CD4-positive, alpha-beta T cell treated with Interleukin-15 for 1 hour (primary cell): ENCODE measurements at places on chromosomes 4 and X.

DNA sequence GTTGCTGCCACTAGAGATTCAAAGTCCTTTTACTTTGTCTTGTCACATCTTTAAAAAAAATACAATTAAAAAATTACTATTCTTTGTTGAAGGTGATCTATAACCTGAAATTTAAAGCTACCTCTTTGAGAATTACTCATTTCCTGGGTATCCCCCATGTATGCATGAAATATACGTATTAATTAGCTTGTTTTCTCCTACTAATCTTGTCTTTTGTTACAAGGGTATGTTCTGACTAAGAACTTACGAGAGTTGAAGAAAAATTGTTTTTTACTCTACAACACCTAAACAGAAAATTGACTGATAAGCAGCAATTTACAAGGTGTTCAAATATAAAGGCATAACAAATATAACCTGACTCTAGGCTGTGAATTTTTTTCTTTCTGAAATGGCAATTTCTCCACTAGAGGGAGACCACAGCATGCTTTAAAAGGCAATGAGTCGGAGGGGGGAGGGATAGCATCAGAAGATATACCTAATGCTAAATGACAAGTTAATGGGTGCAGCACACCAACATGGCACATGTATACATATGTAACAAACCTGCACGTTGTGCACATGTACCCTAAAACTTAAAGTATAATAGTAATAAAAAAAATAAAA, 249.6 kb downstream of the OPHN1 start:
- DNase-seq, result no peak

DNA sequence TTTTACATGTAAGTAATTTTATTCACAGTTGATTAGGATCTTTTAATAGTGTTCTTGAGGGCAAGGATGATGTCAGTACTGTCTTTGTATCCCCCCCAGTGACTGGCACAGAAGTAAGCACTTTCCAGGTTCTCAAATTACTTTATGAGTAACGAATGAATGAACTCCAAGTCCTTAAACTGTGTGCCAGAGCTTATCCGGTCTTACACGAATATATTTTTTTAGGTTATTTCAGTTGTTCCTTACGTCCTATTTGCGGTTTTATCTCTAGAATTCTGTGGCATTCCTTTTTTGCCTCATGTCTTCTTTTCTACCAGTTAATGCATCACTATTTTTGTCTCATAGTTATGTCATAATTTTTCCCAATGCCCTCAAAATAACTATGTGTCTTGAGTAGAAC, 106.9 kb upstream of the MID1IP1 start:
- no peak for DNase-seq

- no peak for DNase-seq
Observed at GRCh38 chr4:86338989-86339388, 20.9 kb downstream of the MAPK10 start.

DNA sequence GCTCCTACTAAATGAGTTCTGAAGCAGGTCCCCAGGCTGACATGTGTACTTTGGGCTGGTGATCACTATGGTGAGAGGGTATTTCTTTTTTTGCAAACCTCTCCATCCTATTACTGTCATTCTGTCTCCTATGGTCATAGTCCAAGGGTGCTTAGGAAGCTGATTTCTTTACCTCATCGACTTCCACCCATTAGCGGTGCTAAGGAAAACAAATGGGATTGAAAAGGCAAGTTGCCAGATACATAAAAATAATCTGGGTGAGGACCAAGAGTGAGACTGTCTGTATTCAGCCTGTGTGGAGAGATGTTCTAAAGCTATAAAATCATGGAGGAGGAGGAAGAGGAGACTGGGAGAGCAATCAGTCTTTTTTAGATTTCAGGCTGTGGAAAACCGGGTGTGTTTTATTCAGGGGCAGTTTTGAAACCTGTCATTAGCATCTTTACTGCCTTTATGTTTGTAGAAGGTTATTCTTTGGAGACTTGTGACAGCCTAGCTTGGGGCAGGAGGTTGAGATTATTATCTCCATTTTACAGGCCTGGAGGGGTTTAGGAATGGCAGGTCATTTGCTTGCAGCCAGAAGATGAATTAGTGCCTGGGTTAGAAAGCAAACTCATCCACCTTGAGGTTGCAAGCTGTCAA, 1.9 kb downstream of the TMEM164 start:
- DNase-seq, result no peak

GRCh38 chrX:68429216-68429615, 4.1 kb downstream of the OPHN1 start:
- no peak for DNase-seq

DNA sequence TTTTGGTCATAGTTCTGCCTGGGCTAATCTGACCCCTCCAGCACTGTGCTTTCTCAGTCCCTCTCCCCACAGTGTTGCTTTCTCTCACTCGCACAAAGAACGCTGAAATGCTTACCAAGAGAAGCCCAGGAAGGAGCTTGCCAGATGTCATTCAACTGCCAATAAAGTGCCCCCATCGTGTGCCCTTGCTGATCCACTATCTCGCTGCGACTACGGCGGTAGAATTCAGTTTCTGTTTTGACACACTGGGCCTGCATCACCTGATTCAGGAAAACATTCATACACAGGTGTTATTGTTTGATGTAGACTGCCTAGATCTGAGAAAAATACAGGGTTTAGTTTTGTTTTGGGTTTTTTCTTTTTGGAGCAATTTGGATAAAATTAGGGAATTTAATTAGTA, 121.2 kb downstream of the MANBA start:
- no peak for DNase-seq

- no peak for DNase-seq
Observed at GRCh38 chr4:156725257-156725656, 246.3 kb downstream of the PDGFC start.

DNA sequence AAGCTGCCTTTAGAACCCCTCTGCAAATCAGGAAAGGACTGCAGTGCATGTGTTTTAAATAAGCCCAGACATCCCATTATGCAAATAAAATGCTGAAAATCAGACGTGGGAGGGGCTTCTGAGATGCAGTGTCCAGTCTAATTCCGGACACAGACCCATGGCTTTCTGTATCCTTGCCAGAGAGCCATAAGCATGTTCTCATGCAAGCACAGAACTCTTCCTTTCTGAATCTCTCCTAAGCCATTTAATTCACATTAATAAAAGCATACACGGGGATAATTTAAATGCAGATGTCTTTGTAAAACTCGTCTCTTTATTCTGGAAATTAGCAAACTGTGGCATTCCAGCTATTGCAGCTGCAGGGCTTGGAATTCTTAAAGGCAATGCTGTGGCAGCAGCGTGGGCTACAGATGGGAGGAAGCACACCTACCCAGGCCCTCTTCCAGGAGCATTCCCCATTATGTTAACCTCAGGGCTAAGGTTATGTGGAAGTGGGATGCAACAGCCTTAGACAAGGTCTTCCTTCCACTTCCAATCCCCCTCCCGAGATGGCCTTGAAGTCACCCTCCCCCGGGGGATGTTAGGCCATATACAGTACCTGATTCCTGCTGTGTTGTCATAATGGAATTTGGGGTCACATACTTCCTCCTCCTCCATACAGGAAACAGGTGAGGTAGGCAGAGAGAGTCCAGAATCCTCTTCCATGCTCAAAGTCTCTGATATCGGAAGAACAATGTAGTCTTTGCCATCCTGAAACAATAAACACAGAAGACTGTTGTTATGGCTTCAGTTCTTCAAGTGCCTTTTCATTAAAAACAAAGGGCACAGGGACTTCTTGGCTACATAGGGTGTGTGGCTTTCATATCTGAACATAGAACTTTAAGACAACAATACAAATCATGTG, 38.1 kb downstream of the KDR start:
- DNase-seq, result no peak

GRCh38 chr4:75306506-75306905, 207.7 kb downstream of the RCHY1 start:
- no peak for DNase-seq

DNA sequence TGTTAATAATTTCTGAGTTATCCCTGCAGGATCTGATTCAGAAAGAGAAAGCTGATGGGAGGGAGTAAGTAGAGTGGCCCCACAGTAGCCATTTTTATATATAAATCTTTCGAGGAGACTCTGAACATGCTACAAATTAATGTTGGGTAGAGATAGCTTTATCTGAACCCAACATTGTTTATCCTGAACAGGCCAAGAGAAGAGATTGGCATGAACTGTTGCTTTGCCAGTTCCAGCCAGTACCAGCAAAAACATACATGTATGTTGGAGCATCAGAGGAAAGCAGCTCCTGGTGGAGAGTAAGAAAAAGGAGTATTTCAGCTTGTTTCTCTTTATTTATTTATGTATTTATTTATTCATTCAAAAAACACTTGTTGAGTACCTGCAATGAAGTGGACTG, 1.6 kb downstream of the MAOA start:
- no peak for DNase-seq

GRCh38 chrX:24243692-24244091, 70.2 kb downstream of the SUPT20HL2 start:
- no peak for DNase-seq

DNA sequence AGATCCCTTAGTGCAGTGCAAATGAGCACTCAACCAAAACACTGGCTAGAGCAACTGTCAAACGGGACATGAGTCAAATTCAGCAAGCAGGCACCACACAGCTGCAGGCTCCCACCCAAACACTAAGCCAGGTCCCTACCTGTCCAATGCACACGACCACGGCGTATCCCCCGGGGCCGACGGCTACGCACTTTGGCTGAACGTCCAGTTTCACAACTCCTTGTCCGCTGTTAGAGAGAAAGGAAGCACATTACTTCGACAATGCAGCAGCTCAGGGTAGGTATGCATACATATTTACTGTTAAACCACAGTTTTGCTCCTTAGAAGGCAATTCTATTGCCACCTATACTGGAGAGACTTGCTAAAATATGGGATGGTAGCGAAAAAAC, 35.4 kb downstream of the WDR1 start:
- no peak for DNase-seq

- DNase-seq, result no peak
Observed at GRCh38 chrX:72540318-72540717, 32.3 kb downstream of the HDAC8 start.

DNA sequence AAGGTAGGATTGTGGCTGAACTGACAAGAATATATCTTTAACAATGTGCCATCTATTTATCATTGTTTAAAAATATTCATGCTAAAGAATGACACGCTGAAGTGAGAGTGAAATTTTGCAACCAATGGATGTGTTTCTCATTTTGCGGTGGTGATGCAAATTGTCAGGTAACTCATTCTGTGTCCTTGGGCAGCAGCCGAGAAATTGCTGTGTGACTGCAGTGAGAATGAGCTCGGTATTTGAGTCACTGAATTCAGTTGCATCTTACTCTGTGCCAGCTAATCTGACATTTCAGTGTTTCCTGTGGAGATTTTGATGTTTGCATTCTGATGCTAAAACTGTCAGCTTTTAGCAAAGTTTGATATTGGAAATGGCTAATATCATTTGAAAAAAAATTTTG, 28.1 kb downstream of the MCUB start:
- no peak for DNase-seq

DNA sequence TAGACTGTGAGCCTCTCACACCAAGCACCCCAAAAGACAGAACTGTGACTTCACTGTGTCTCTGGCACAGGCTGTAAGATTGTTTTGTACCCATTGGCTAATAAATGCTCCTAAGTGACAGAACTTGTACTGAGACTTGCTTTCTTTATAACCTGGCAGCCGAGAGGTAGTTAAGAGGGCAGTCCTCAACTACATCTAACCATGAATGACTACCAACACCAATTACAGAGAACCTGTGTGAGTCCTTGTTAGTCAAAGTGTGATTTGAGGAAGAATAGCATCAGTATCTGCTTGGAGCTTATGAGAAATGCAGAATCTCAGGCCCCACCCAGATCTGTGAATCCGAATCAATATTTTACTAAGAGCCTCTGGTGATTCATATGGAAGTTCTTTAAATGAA, 154.0 kb upstream of the FTHL17 start:
- no peak for DNase-seq

DNA sequence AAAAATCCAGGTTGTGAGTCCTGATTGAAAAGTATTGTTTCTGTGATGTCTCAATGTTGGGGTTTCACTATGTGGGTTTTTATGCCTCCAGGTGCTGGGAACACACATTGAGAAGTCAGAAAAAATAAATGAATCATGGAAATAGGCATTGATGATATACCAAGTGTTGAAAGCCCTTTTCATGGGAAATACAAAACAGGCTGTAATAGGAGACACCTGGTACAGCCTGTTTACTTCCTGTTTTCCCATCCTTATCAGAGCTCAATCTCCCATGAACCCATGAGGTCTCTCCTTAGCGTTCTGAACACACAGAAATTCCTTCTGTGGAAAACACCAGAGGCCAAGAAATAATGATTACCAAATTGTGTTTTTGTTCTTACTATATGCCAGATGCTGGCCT, 106.3 kb upstream of the BOD1L1 start:
- DNase-seq, result no peak

DNA sequence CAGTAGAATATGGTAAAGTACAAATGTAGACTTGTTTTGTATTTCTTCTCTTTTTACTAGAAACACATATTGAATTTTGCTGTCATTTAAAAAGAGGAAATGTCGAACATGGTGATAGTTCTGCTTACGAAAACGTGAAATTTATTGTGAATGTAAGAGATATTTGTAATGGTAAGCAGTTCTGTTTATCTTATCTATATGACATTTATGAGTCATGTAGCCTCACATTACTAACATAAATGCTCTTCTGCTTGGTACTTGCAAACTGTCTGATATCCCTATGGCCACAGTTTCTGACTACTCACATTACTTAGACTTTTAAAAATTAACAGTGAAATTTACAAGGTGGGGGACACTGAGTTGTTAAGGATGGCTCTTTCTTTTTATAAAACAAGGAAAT, 57.9 kb downstream of the PASD1 start:
- no peak for DNase-seq
